Small intestine (tissue), 16 donors: ENCODE measurements at places on chromosomes 5 and 9. TPM values are rescaled to one million over a fixed set of nuclear protein-coding genes. Genes with fewer than 3 reads are reported as not detected.

The QRFP gene
- polyA plus RNA-seq, result not detected

The SPINK7 gene
- not detected for polyA plus RNA-seq

The FCN2 gene
- polyA plus RNA-seq, result not detected

The SAPCD2 gene
- 0.81 TPM for polyA plus RNA-seq
